MCF 10A (cell line): ENCODE measurements at places on chromosomes 4 and X.

GRCh38 chr4:163200727-163201349 is 34.1 kb upstream of the NAF1 start:
- DNase-seq = no peak

DNA sequence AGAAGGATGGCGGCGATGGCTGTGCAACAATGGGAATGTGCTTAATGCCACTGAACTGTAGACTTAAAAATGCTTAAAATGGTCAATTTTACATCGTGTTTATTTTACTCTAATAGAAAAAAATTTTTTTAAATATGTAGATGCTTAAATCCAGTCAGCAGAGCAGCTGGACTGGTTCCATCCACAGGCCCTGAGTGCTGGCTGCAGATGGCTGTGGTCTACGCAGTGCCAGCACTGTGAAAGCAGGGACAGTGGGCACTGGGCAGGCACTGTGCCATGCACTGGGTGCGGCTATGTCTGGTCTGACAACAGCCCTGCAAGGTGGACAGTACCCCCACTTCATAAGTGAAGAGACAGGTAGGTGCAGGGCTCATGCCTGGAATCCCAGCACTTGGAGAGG is 175.2 kb downstream of the AFAP1 start:
- DNase-seq = no peak

DNA sequence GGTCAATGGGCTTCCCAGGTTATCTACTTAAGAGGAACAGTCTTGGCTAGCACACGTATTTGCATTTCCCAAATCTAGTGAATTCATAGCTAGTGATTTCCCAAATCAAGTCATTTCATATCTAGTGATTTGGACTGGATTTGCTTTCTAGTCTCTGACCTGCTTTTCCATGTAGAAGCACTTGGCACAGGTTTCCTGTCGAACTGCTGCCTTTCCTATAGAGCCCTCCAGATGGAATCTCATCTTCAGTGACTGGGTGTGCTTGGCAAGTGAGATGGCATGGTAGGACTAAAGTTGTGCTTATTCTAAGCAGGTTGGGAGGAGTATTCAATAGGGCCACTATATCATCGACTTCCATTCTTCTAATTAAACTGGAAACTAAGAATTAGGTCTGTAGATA is 94.7 kb downstream of the CCNG2 start:
- no peak for DNase-seq

DNA sequence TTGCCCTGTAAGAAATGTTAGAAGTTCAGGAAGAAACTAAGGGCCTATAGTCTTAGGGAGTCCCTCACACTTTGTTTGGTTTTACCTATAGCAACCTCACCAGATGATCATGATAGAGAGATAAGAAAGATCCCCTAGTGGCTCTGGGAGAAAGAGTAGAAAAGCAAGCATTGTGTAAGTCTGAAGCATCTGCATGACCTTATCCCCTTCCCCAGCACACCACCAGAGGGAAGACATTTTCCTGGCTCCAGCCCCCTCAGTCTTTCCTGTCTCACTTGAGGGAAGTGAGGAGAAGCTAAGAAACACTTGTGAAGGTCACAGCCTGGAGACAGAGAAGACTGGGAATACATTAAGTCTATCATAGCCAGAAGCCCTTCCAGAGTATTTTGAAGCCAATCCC is 154.0 kb downstream of the EVC2 start:
- DNase-seq = no peak

DNA sequence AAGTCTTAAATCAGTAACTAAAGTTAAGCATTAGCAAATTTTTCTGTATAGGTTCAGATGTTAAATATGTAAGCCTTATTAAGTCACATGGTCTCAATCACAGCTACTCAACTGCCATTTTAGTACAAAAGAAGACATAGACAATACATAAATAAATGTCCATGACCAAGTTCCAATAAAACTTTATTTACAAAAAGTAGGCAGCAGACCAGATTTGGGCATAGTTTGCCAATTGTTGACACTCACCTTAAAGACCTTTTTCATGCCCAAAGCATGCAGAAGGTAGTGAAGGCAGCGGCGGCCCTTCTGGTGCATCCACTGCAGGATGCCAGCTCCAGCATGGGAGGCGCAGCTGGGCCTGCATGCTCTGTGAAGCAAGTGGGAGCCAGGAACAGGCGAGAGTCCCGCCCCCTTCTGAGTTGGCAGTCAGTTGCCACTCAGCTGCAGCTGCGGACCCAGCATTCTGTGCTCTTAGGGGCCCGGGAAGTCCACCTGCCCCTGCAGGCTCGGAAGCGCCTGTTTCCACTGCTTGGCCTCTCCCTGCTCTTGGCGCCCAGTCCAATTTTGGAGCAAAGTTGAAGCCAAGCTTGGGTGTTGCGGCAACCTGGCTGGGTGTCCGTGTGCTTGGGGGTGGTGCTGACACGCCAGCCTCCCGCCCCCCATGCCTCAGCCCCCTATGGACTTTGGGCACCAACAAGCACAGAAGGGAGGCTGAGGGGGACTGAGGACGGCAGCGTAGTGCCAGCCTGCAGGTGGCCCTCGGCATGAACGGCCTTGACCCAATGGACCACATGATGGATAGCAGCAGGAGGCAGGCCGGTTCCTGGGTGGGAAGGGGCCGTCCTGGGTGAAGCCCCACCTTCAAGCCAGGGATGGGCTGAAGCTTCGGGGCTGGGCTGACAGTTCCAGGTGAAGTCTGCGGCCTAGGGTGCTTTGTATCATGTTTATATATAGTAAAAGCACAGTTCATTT is 42.4 kb upstream of the PABPC4L start:
- no peak for DNase-seq

DNA sequence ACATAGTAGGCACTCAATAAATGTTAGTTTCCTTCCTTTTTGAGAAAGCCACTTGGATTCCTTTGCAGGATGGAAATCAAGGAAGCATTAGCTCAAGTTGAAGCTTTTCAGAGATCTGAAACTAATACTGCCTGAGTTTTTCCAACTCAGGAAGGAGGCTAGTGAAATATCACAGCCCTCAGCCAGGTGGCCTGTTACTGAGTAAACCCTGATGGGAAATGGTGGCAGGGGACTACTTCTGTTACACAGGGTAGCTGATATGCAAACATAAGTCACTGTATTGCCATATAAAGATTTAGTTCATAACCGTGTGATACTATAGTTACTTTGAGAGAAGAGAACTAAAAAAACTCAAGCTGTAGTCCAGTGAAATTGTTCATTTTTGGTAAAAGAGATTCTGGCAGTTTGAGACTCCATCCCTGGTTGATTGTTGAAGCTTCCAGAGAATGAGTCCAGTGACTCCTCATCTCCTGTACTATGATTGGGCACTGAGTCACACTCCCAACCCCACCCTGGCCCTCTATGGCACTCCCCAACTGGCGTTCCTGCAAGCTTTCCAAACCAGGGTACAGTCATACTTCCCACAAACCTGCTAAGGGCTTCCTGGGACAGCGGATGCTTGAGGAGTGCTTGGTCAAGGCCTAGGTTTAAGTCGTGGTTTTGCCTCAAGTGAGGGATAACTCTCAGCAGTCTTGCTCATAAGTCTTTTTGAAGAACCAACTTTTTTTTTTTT is 81.8 kb downstream of the MID1IP1 start:
- DNase-seq = peak; percentile 83

DNA sequence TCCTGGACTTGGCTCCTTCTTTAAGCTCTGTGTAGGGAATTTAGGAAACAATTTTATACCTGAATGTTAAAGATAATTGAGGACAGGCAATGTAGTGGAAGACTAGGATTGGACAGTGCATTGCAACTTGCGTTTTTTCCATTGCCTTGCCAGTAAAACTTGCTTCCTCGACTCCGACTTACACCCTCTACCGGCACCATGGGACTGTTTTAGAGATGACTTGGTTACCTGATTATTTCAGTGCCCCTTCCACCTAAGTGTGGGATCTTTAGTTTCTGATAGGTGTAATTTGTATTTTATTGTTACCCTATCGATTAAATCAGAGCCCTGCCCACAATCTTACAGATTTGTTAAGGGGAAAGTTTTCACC is 1.2 kb downstream of the PRPS1 start:
- peak; percentile 29 for DNase-seq

DNA sequence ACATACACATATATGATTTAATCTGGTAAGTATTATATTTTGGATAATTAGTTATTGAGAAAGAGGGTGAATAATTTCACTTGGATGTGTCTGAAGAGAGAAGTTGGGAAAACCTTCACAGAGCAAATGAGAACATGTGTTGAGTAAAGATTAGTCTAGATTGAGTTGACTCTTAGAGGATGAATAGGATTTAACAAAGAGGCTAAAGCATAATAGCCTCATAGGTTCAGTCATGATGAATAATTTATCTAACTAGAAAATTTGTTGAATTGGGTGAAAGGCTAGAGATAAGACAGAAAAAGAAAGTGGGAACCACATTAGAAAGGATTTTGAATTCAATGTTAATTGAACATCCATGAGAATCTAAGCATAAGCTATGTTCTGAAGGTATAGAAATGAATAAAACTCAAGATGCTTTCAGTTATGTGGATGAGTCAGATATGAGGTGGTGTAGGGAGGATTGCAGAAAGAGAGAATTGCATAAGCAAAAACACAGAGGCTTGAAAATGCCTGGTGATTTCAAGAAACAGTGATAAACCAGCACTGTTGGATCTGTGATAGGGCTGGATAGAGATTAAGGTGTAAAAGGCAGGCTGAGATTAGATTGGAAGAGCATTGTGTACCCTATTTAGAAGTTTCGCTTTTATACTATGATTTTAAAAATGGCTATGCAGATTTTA is 207.6 kb upstream of the NR3C2 start:
- DNase-seq = peak; percentile 51

- no peak for DNase-seq
Observed at GRCh38 chr4:181846934-181847333, 396.3 kb upstream of the TENM3 start.

DNA sequence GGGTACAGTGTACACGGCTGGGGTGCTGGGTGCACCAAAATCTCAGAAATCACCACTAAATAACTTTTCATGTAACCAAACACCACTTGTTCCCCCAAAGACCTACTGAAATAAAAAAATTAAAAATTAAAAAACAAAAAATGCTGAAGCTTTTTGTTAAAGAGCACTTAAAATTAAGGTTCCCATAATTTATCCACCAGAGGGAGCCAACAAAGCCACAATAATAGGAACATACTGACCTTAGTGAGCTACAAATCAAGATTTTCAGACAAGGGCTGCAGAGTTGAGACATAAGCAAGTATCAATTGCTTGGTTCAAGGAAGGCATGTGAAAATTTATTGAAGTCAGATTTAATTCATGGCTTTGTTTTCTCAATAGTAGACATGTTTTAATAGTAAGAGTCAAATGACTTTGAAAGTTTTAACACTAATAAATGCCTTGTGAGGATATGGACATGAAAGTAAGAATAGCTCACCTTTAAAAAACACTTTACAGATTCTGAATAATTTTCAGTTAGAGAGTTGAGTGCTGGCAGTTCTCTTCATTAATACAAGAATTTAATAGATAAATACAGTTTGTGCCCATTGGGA is 43.0 kb upstream of the SCOC start:
- DNase-seq = peak; percentile 51

GRCh38 chr4:99945718-99946355 is 581 bp downstream of the DNAJB14 start:
- peak; percentile 36 for DNase-seq

DNA sequence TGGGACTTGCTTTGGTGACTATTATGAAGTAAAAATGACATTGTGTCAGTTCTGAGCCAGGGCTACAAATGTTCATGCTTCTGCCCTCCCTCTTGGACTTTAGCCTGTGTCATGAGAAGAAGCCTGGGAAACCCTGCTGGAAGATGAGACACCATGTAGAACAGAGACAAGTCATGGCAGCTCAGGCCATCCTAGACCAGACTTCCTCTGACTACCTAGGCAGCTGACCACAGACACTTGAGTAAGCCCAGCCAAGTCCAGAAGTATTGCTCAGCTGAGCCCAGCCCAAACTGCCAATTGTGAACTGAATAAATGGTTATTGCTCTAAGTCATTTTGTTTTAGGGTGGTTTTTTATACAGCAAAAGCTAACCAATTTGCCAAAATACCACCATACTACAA is 467.6 kb upstream of the CNKSR2 start:
- DNase-seq = peak; percentile 22

DNA sequence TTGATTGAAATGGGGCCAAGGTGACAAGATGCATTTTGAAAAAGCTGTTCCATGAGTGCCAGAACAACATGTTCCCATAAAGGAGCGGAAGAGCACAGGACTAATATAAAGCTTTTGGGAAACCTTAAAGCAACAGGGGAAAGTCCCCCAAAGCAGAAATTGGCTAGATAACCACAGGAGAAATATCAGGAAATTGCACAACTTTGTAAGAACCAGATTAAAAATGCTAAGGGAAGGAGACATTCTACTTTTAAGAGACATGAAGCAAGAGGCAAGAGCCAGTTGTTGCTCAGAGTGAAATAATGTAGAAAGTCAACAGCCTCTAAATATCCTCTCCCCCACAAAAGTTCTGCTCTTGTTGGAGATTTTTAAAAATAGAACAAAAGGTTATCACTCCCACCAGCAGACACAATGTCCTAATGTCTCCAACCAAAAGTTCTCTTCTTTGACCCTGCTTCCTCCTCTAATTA is 85.2 kb upstream of the LNX1 start:
- DNase-seq = peak; percentile 85

DNA sequence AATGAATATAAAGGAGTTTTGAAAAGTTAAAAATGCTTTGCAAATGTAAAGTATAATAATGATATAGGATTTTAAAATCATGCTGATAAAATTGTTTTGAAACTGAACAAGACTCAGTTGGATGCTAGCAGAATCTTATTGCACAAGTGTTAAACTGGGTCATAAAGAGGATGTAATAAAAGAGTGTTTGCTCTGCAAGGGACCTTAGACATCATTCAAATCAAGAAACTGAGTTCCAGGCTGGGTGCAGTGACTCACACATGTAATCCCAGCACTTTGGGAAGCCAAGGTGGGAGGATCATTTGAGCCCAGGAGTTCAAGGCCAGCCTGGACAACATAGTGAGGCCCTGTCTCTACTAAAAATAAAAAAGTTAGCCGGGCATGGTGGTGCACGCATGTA is 27.5 kb upstream of the DUSP21 start:
- DNase-seq = no peak

DNA sequence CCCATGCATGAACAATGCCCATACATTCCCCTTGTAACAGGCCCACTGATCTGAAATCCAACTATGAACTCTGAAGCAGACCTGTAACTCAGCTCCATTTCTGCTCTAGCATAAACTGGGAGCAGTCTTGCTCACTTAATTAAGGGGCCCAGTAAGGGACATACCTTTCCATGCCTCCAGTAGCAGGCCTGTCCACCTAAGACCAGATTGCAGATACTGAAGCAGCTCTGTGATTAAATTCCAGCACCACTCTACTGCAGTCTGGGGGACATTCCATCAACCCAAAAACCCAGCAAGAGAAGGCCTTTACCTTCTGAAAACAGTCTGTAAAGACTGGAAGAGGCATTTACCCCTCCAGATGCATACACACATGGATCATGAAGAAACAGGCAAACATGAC is 162.0 kb upstream of the NEIL3 start:
- no peak for DNase-seq

DNA sequence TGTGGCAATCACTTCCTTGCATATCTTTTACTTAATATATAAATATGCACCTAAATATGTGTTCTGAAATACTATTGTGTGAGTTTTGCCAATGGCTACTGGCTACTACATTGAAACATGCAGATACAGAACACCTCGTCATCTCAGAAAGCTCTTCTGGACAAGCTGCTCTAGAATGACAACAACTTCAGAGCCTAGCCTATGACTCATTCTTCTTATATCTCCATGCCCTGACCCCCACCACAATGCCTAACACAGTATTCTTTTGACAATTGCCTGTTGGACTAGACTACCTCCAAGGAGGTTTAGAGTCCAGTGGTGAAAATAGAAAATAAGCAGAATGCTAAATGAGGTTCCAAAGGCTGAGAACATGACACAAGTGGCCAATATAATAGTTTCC is 17.6 kb upstream of the DMP1 start:
- DNase-seq = peak; percentile 28
